ENCODE measurements at places on chromosomes 12 and 14.
A peak's percentile ranks its signal among the peaks of the same experiment; 100 is the strongest.

GRCh38 chr12:82182601-82183190, 175.5 kb downstream of the CCDC59 start:
- DNase-seq: no peak

GRCh38 chr14:72636871-72637270, 257.0 kb downstream of the DPF3 start:
- no peak for DNase-seq

- DNase-seq: no peak
Measured at GRCh38 chr12:124410354-124411175, 115.7 kb downstream of the RFLNA start.

- DNase-seq: peak; percentile 74
Measured at GRCh38 chr12:95998611-95999286, 2.6 kb upstream of the HAL start.

DNA sequence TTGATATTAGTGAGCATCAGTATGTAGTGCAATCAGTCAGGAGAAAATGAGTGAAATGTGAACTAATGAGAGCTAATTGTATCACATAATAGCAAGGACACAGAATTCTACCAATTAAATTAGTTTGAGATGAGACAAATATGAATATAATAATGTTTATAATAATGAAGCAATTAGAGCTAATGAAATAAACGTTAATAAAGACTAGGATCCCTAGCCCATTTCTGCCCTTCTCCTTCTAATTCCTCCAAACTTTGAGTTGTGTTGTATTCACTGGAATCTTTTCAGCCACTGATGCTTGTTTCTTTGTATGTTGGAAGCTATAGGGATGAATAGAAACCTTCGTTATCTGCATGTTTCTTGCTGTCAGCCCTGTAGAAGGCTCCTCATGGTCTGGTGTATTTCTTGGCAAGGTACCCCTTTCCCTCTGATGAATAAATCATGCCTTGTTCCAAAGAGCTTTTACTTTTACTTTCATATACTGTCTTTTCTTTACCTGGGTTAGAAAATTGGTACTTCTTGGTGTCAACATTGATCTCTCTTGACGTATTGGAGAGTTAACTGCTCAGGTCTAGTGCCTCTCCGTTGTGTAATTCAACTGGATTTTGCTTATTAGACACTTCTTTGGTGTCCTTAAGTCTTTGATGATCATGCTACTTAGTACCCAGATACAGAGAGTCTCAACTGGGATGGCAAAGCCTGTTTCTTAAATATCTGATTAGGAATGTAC, 154.8 kb downstream of the PTCSC3 start:
- no peak for DNase-seq

GRCh38 chr14:80679273-80679672, 262.3 kb downstream of the CEP128 start:
- no peak for DNase-seq

DNA sequence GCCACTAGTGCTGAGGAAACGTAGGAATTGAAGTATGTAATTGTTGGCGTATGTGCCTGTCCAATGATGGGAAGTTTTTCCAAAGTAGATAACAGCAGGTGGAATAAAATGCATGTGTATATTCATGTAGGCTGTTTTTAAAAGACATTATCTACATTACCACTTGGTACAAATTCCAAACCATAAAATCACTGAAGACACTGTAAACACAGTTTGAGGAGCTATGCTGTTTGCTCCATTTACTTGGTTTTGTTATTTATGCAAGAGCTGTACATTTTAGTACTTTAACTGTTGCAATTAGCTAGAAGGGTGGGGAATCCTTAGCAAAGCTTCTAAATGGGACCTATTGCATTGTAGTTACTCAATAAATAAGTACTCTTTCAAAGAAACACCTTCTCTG, 274.5 kb upstream of the DIO2 start:
- DNase-seq: no peak

DNA sequence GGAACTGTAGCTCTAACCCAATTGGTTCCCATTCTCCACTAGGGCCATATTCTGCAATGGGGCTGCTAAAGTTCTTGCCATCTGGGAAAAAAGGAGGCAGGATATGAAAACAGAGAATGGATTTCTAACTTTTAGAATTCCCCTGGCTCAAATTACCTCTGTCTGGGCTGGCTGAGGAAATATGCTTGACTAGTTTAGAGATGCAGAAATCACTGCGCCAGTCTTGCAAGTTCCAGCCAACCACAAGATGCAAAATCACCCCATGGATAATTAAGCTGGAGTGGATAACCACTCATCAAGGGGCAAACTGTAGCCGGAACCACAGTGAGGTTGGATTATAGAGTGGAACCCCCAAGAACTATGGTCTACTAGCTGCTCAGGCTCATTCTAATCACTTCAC, 126.3 kb downstream of the RALGAPA1 start:
- no peak for DNase-seq

DNA sequence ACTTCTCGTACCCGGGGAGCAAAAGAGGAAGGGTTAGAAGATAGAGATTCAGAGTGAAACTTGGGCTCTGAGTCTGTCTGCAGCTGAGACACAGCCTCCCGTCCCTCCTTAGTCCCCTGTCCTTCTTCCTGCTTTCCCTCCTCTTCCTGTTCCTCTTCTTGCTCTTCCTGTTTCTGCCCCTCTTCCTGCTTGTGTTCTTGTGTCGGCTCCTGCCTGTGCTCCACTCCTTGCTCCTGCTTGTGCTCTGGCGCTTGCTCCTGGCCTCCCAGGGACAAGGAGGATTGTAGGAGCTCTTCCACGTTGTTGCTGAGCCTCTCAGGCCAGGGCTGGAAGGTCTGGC, 3.0 kb downstream of the ACRBP start:
- DNase-seq: no peak

GRCh38 chr12:12714276-12715021, 2.7 kb upstream of the CDKN1B start:
- DNase-seq: peak; percentile 79

GRCh38 chr12:105980085-105980484, 158.7 kb downstream of the NUAK1 start:
- peak; percentile 89 for DNase-seq

DNA sequence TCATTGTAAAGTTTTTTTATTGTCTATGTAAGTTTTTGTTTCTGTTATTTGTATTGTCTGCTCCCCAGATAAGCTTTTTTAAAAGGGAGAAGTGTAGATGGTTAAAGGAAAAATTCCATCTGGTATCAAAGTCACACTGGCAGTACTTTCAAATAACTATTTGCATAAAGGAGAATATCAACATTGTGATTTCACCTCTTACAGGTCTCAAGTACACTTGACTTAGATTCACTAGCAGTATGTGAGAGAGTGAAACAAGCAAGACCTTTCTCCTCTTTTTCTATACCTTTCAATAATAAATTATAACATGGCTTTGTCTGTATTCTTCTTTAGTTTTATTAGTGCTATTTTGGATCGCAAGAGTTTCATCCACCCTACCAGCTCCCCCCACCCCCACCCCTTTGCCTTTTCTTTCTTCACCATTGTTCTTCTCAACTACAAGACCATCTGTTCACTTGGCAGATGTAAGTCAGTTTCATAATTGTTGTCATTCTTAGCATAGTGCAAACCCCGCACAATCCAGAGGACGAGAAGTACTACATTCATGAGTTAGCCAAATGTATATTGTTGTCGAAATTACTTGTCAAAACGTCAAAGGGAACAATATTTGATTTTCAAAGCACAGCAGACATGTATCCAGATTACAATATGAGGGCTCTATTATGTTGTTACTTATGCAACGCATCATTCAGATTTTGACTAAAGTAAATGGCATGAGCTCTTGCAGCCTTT, 602.7 kb upstream of the FLRT2 start:
- DNase-seq: peak; percentile 74
